ENCODE measurements at places on chromosomes 16 and 17. TPM values are rescaled to one million over a fixed set of nuclear protein-coding genes. Genes with fewer than 3 reads are reported as not detected.

Gene OR3A3
- not detected for polyA plus RNA-seq

Gene ZSCAN10
- polyA plus RNA-seq: not detected

Gene TBC1D26
- 0.04 TPM for polyA plus RNA-seq

Gene KRT38
- 0.09 TPM for polyA plus RNA-seq

DNA sequence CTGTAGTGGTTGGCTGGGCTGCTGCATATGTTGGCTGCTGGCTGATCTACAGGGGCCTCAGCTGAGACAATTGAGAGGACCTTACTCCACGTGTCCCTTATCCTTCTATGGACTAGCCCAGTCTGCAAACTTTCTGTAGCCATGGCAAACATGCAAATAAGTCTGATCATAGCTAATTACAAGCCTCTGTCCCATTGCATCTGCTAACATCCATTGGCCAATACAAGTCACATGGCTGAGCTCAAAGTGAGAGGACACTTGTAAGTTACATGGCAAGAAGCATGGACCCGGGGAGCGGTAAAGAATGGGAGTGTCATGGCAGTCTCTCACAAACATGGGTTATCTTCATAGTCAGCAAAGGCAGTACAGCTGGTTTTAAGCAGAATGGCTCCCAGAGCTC lies 11.6 kb upstream of the IL4R start:
- H3K27me3 ChIP-seq: no peaks in the 10 kb centered on the region
- H3K27ac ChIP-seq: no peak overlapping the region
- H3K4me1 ChIP-seq: no peaks in the 10 kb centered on the region
- H3K36me3 ChIP-seq: no peaks in the 10 kb centered on the region

GRCh38 chr17:39772987-39773934 lies 35.5 kb downstream of the GRB7 start:
- H3K27ac ChIP-seq: no peak overlapping the region
- no peaks in the 10 kb centered on the region for H3K36me3 ChIP-seq
- no peak overlapping the region for H3K4me3 ChIP-seq

DNA sequence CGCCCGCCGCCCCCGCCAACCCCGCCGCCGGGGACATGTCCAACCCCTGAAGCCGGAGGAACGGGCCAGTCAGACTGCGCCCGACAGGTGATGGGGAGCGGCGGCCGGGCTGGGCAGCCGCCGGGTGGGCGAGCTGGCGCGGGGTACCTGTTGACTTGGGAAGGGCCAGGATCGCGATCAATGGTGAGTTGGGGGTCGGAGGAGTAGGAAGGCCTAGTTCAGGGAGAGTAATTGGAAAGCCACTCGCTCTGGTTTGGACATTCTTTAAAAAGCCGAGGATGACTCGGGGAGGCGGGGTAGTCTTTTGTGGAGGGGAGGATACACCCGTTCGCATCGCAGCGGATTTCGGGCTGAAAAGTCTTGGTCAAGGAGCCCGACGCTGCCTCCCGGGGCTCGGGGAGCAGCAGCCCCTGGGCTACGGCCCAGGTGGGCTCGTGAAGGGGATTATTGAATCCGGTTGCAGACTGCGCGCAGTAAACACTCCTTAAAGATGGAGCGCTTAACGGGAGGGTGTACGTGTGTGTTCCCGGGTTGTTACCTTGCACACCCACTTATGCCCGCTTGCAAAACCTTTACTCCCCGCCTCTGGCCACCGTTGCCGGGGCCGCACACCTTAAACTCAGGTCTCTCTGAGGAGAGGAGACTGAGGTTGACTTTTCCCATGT lies 123.8 kb downstream of the GOSR1 start:
- H3K36me3 ChIP-seq: no peaks in the 10 kb centered on the region
- peak; percentile 11 for DNase-seq
- peak overlapping the region; percentile 75 for H3K4me3 ChIP-seq
- no peaks in the 10 kb centered on the region for H3K27me3 ChIP-seq

DNA sequence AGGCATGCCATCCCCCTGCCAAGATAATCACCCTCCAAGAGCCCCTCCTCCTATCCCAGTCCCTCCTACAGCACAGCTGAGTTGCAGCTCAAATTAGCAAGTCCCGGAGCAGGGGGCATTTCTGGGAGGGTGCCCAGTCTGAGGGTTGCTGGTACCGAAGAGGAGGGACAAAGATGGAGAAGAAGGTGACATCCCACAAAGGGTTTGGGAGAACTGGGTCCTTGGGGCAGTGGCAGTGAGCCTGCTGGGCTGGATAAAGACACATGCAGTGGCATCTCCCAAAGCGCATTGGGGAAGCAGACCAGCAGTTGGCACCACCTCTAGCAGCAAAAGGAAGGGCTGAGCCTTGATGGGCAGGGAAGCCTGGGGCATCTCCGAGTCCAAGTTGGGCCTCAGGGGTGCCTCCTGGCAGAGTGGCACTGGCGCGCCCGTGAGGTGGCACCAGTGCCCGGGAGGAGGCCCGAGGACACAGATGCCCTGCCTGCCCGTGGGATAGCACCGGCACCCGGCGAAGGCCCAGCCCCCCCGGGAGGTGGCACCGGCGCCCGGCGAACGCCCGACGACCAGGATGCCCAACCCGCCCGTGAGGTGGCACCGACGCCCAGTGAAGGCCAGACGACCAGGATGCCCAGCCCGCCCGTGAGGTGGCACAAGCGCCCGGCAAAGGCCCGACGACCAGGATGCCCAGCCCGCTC lies 622 bp downstream of the TOM1L2 start:
- no peaks in the 10 kb centered on the region for H3K36me3 ChIP-seq
- H3K27me3 ChIP-seq: no peaks in the 10 kb centered on the region

GRCh38 chr17:68101075-68101986 lies 65.8 kb downstream of the KPNA2 start:
- H3K27me3 ChIP-seq: no peaks in the 10 kb centered on the region
- DNase-seq: peak; percentile 93
- peak overlapping the region; percentile 46 for H3K27ac ChIP-seq
- H3K4me3 ChIP-seq: peak overlapping the region; percentile 95
- H3K36me3 ChIP-seq: no peaks in the 10 kb centered on the region

DNA sequence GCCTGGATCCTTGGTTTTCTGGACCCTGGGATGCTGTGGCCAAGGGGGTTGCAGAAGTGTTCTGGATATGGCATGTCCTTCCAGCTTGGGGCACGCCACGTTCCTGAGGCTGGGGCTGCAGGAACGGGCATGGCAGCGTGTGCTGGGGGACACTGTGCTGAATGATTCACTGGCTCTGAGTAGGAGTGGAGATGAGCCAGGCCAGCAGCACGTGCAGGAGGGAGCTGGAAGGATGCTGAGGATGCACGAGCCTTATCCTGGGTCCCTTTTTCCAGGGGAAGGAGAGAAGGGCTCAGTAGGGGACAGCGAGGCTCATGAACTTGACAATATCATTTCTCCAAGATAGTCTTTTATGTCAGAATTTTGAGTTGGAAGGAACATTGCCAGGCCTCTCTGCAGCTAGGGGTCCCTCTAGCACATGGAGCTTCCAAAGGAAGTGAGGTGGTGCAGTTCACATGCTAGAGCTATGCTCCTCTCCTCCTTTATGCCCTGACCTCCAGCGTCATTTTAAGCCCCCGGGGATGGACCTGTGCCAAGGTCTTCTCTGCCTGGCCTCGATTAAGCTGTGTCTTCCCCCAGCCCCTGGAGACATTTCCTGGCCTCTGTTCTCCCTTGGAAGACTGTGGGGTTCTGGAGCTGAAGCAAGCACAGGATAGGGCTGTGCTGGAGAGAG lies 125.9 kb downstream of the OR1D5 start:
- H3K27me3 ChIP-seq: no peaks in the 10 kb centered on the region
- H3K4me1 ChIP-seq: no peaks in the 10 kb centered on the region
- H3K27ac ChIP-seq: no peak overlapping the region
- DNase-seq: peak; percentile 36

Gene KCNH4
- 0.03 TPM for polyA plus RNA-seq

GRCh38 chr17:57309479-57309878 lies 53.2 kb downstream of the MSI2 start:
- H3K4me1 ChIP-seq: no peaks in the 10 kb centered on the region
- no peaks in the 10 kb centered on the region for H3K27me3 ChIP-seq
- no peak overlapping the region for H3K27ac ChIP-seq
- no peak overlapping the region for H3K4me3 ChIP-seq

Data from IMR-90 (cell line).